ENCODE measurements at places on chromosomes 6 and 20.

- DNase-seq: no peak
- no peak overlapping the region for H3K27ac ChIP-seq
- H3K4me3 ChIP-seq: no peak overlapping the region
- H3K4me1 ChIP-seq: no peaks in the 10 kb centered on the region
- H3K27me3 ChIP-seq: no peaks in the 10 kb centered on the region
- H3K36me3 ChIP-seq: no peaks in the 10 kb centered on the region
Measured at GRCh38 chr6:45387236-45387635, 9.5 kb upstream of the SUPT3H start.

DNA sequence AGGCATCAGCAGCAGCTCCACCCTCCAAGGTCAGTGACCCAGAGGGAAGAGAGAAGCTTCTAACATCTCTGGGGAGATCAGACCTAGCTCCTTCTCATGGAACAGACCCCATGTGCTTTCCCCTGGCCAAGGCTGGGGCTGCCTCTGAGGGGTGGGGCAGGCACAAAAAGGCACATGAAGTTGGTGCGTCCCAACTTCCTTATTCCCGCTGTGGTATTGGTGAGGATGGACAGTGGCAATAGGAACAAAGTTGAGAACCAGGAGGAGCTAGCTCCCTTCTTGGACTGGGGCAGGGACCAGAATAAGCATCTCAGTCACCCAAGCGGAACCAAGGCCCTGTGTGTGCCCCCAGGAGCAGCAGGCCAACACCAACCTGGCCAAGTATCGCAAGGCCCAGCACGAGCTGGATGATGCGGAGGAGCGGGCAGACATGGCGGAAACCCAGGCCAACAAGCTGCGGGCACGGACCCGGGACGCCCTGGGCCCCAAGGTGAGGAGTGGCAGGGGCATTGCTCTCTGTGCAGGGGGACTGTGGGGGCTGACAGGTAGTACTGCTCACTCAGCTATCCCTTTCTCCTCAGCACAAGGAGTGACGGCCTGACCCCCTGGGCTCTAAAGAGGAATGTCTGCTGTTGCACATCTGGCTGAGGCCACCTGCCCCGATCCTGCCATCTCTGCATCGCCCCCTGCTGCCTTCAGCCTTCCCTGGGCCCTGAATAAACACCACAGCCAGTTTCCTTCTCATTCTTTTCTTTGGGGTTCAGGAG is 46.1 kb downstream of the MYH7B start:
- H3K36me3 ChIP-seq: peaks cover 100% of the 10 kb centered on the region
- H3K4me1 ChIP-seq: no peaks in the 10 kb centered on the region
- H3K4me3 ChIP-seq: no peak overlapping the region

- DNase-seq: no peak
- no peak overlapping the region for H3K27ac ChIP-seq
- H3K4me3 ChIP-seq: no peak overlapping the region
- H3K27me3 ChIP-seq: no peaks in the 10 kb centered on the region
- H3K36me3 ChIP-seq: no peaks in the 10 kb centered on the region
- no peaks in the 10 kb centered on the region for H3K4me1 ChIP-seq
Measured at GRCh38 chr6:143999406-143999805, 8.7 kb downstream of the PLAGL1 start.

DNA sequence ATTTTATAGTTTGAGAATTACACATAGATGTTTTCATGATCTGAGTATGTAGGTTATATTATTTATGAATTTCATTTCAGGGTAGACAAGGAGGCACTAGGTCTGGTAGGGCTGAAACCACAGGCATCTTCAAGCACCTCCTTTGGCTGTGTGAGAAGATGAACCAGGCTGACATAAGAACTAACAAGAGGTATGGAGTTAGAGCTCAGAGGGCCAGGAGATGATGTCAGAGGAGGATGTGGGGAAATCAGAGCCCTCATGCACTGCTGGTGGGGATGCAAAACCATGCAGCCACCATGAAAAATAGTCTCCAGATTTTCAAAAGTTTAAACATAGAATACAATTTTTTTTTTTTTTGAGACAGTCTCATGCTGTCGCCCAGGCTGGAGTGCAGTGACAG is 13.6 kb upstream of the RIPOR3 start:
- no peak overlapping the region for H3K27ac ChIP-seq
- no peaks in the 10 kb centered on the region for H3K4me1 ChIP-seq
- no peaks in the 10 kb centered on the region for H3K27me3 ChIP-seq
- H3K4me3 ChIP-seq: no peak overlapping the region
- no peaks in the 10 kb centered on the region for H3K36me3 ChIP-seq

DNA sequence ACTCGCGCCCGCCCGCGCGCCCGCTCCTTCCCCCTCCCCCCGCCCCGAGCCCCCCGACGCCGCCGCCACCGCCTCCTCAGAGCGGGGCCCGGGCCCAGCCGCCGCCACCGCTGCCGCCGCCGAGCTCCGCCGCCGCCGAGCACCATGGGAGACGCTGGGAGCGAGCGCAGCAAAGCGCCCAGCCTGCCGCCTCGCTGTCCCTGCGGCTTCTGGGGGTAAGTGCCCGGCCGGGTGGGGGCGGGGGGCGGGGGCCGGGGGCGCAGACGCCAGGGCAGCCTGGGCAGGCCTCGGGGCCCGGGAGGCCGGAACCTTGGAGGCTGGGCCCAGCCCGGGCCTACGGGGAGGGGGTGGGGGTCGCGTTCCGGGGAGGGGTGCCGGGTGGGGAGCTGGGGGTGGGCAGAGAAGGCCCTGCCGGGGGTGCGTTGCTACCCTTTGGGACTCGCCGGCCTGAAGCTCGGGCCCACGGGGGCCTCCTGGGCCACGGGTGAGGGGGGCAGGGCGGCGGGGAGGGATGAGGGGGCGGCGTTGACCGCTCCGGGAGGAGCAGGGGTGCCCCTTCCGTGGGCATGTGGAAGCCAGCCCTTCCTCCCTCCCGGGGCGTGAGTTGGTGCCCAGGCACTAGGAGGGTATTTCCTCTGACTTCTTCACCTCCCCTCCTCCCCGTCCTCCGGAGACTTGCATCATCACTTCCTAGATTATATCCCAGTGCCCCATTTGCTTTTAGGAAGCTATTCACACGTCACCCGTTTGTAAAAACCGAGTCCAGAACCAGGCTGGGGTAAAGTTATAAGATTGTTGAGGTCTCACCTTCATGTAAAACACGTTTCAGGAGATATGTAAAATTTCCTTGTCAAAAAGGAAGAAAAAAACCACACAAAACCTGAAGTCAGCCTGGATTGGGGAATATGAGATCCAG is 533 bp downstream of the ZFAND3 start:
- no peaks in the 10 kb centered on the region for H3K36me3 ChIP-seq
- H3K4me3 ChIP-seq: peak overlapping the region; percentile 94
- H3K27me3 ChIP-seq: no peaks in the 10 kb centered on the region
- H3K27ac ChIP-seq: peak overlapping the region; percentile 99
- H3K4me1 ChIP-seq: peaks cover 48% of the 10 kb centered on the region

DNA sequence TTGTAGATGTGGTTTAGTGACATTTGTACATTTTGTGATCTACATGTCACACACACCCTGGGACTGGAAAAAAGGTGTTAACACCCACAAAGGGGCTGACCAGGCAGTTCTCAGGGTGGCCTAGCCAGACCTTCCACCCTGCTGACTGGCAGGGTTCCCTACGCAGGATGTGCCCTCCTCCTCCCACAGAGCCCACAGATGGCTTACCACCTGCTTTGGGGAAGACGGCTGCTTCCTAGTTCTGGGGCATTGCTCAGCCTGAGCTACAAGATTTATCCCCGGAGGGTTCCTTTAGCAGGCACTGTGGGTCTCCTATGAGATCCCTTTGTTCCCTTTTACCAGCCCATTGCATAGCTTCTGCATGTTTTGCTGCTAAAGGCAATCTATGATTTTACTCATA is 35.1 kb downstream of the SNAP25 start:
- H3K36me3 ChIP-seq: no peaks in the 10 kb centered on the region
- no peaks in the 10 kb centered on the region for H3K4me1 ChIP-seq
- no peak for DNase-seq
- H3K4me3 ChIP-seq: no peak overlapping the region
- H3K27me3 ChIP-seq: no peaks in the 10 kb centered on the region

DNA sequence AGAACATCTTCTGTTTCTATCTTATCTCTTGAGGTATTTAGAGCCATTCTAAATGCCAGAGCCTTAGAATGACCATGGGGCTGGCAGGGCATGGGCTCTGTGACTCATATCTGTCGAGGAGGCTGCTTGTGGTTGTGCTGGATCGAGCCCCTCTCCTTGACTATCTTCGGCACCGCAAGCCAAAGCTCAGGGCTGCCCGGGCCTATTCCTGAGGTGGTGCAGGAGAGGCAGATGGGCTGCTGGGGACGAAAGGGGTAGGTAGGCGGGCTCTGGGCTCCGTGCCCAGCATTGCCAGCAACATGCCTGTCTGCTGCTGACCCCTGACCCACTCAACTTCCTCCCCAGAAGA is 89.9 kb downstream of the NOL4L start:
- no peak overlapping the region for H3K4me3 ChIP-seq
- H3K27ac ChIP-seq: no peak overlapping the region
- no peak for DNase-seq
- H3K4me1 ChIP-seq: peaks cover 3% of the 10 kb centered on the region
- H3K36me3 ChIP-seq: peaks cover 11% of the 10 kb centered on the region

- peaks cover 11% of the 10 kb centered on the region for H3K4me1 ChIP-seq
- DNase-seq: no peak
- H3K27ac ChIP-seq: no peak overlapping the region
- H3K27me3 ChIP-seq: no peaks in the 10 kb centered on the region
- no peak overlapping the region for H3K4me3 ChIP-seq
Measured at GRCh38 chr6:161246725-161247124, 27.1 kb downstream of the AGPAT4 start.

DNA sequence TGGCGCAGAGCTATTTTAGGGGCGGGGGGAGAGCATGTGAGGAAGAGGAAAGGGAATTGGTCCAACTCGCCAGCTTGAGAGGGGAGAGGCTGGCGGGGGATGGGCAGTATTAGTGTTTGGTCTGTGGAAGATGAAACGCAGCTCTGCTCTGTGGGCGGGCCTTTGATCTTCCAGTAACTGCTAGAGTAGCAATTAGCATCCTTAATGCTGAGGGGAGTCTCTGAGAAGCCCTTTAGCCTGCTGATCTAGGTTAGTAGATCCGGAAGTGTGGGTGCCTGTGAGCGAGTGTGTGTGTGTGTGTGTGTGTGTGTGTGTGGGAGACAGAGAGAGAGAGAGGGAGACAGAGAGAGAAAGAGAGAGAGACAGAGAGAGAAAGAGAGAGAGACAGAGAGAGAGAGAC is 117.2 kb upstream of the BACH2 start:
- H3K4me1 ChIP-seq: peaks cover 14% of the 10 kb centered on the region
- H3K27ac ChIP-seq: peak overlapping the region; percentile 32
- H3K36me3 ChIP-seq: no peaks in the 10 kb centered on the region
- no peak overlapping the region for H3K4me3 ChIP-seq
